ENCODE measurements at places on chromosomes 5 and 9.

- DNase-seq, result no peak
Observed at GRCh38 chr5:129593525-129593924, 133.4 kb downstream of the ADAMTS19 start.

DNA sequence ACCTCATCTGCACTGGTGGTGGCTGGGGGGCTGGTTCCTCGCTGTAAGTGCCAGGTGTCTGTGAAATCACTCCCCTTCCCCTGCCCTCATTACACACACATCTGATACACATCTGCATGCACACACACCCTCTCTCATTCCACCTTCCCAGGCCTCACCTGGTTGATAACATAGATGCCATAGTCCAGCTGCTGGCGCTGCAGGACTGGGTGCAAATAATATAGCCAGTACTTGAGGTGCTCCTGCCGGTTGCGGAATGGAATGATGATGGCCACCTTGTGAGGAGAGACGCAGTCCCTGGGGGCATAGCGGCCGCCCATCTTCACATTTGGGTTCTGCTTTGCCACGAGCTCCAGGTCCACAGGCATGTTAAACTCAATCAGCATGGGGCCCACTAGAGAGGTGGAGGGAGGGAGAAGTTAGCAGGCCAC, 32.1 kb downstream of the B4GALT1 start:
- no peak for DNase-seq

DNA sequence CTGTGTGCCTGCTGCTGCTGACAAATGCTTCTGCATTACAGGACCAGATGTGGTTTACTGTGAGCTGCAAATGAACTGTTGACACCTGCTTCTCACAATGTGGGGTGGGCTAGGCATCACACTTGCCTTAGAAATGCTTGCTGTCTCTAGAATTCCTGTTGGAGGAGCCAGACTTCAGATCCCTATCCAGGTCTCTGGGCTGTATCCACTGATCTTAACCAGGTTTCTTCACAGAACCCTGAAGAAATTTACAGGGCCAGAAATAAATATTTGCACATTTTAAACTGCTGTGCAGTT, 255.4 kb downstream of the FAM114A2 start:
- DNase-seq, result no peak

DNA sequence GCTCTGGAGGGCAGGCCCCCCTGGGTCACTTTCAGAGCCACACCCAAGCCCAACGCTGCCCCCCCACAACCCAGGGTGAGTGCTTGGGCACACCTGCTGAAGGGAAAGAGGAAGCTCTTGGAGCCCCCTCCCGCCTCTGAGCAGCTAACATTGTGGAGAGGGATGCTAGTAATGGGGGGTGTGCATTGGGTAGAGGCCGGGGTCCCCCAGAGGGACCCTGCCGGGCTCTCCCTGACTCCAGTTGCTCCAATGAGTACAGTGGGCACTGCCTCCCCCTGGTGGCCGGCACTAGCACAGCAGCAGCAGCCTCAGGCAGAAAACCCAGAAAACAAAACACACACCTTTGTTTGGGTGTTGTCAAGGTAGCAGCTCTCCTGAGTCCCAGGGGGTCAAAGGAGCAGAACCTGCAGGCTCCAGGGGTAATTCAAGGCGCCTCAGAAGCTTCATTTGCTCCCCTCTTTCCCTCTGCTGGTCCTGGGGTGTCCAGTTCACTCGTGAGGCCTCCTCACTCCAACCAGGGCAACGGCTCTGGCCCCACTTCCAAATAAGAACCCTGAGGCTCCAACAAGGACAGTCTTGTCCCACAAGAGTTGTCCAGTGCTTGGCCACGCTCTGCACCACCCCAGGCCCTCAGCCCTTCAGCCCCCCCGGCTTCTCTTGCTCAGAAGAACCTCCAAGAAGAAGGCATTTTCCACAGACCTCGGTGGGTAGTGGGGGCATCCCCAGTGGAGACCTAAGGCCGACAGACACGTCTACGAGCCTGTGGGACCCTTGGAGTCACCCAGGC, 16.1 kb downstream of the GBGT1 start:
- DNase-seq, result peak; percentile 71

DNA sequence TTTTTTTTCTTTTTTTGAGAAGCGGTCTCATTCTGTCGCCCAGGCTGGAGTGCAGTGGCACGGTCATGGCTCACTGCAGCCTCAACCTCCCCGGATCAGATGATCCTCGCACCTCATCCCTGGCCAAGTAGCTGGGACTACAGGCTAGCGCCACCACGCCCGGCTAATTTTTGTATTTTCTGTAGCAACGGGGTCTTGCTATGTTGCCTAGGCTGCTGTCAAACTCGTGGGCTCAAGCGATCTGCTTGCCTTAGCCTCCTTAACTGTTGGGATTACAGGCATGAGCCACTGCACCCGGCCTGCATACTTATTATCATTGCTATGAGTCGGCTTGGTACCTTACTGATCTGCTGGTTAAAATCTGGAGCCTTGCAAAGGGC, 790 bp upstream of the IARS1 start:
- DNase-seq, result no peak

- DNase-seq, result no peak
Observed at GRCh38 chr5:15502208-15502607, 2.2 kb downstream of the FBXL7 start.

DNA sequence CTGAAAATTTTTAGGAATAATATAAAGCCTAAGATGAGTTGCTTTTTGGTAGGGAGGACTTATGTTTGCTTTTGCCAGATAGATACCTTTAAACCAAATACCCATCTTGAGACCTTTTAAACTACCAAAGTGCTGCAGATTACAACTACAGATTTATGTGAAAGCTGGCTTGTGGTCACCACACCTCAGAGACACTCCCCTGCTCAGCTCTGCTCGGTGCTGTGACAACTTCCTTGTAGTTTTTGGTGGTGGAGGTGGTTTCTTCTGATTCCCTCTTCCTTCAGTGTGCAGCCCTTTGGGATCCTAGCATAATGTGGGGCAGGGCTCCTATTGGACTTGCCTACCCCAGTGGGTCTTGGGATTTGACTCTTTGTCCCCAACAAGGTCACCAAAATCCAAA, 29.2 kb downstream of the GARNL3 start:
- DNase-seq, result no peak

DNA sequence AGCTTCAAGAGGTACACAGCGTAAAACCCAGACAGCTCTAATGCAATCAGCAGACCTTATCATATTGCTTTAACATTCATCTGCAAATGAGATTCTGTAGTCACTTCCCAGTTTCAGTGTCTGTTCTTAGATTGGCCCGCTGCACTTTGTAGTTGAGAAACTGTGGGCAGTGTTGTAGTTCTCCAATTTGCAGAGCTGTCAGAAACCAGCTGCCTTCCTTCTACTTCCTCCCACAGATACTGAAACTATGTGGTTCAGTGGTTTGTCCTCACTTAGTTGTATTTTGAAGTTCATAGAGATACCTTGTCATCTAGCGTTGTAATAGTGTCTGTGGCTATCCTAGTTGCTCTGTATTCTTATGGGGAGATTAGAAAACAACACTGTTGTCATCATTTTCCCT, 39.6 kb upstream of the TRIM36 start:
- DNase-seq, result peak; percentile 5

- no peak for DNase-seq
Observed at GRCh38 chr9:69857131-69857530, 36.5 kb downstream of the CFAP95 start.

GRCh38 chr9:135218331-135219225, 131.1 kb downstream of the OLFM1 start:
- DNase-seq, result no peak

GRCh38 chr5:151154931-151155774, 2.4 kb downstream of the ANXA6 start:
- DNase-seq, result no peak

GRCh38 chr5:143064218-143064641, 294.1 kb downstream of the ARHGAP26 start:
- DNase-seq, result no peak

All from stimulated activated CD8-positive, alpha-beta memory T cell treated with anti-CD3 and anti-CD28 coated beads, Interleukin-4, amount 100 ng/mL, for 24 hours (primary cell).